ENCODE measurements at places on chromosomes 13 and 19.
A peak's percentile ranks its signal among the peaks of the same experiment; 100 is the strongest.

GRCh38 chr13:113005076-113005865, 36.3 kb downstream of the MCF2L start:
- no peak for DNase-seq

DNA sequence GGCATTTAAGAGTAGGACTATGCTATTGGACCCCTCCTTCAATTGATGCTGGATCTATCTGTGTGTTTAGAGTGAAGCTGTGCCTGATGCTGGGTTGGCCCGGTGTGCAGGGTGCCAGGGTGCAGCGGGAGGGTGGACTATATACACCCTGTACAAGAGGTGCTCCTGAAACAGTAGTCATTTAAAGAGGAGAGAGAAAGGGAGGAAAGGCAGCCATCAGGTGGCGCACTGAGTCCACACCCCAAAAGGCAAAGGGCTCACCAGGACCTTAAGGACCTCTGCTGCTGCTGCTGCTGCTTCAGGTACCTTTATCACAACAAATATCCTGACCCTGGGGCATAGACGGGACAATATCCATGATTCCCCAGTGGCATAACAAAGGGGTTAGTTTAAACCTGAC, 39.4 kb downstream of the ZNF136 start:
- peak; percentile 20 for DNase-seq

GRCh38 chr13:47256618-47257017, 359.8 kb upstream of the HTR2A start:
- no peak for DNase-seq

DNA sequence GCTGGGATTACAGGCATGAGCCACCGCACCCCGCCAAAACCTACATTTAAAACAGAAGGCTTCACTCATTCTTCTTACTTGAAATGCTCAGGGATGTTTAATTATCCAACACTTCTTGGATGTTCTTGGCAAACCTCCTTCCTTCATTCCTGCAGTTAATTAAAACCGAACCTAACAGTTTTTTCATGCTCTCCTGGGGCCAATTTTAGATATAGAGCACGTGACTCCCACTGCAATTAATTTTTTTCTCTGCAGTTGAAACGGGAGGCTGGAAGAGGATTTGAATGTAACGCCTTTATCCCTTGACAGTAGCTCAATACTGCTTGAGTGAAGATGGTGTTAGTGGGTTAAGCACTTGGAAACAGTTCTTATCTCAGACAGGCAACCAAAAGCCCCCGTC, 4.6 kb upstream of the ACTL9 start:
- DNase-seq = no peak

GRCh38 chr13:19085258-19085657, 96.4 kb downstream of the TUBA3C start:
- no peak for DNase-seq

- DNase-seq = no peak
Measured at GRCh38 chr19:27672309-27673047, 1540.5 kb downstream of the UQCRFS1 start.

DNA sequence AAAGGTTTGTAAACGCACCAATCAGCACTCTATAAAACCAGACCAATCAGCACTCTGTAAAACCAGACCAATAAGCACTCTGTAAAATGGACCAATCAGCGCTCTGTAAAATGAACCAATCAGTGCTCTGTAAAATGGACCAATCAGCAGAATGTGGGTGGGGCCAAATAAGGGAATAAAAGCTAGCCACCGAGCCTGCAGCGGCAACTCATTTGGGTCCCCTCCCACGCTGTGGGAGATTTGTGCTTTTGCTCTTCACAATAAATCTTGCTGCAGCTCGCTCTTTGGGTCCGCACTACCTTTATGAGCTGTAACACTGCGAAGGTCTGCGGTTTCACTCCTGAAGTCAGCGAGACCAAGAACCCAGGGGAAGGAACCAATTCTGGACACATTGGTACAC, 28.0 kb downstream of the ZNF175 start:
- DNase-seq = no peak

GRCh38 chr13:103238441-103238840, 172.2 kb upstream of the SLC10A2 start:
- no peak for DNase-seq

GRCh38 chr13:93539914-93540313, 313.3 kb downstream of the GPC6 start:
- DNase-seq = no peak

DNA sequence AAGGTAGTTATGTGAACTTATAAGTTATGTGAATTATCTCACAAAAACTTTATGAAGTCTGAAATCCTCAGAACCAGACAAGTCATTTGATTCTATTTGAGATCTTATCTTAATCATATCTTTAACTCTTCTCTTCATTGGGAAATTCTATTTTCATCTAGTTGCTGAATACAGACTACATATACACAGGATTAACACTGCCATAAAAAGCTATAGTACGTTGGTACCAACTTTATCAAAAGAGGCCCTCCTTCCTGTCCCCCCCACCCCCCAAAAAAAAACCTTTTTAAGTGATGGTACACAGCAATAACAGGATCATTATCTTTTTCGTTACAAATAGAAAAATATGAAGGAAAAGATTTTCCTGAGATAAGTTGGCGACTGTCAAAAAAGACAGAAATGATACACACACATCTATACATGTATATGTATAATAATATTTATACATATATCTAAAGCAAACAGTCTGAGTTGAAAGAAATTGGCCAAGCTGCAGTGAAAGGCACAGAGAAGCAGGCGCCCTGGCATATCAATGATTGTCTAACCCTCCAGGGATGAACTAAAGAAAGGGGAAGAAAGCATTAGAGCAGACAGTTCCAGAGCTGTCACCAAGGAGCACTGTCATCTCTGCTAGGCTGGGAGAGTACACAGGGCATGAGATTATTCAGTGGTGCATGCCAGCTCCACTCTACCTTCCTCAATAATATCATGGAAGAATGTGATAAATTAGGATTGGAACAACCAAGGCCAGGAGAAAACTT, 116.7 kb downstream of the KLF12 start:
- DNase-seq = no peak

GRCh38 chr13:46544208-46544607, 8.8 kb upstream of the LRCH1 start:
- DNase-seq = no peak

DNA sequence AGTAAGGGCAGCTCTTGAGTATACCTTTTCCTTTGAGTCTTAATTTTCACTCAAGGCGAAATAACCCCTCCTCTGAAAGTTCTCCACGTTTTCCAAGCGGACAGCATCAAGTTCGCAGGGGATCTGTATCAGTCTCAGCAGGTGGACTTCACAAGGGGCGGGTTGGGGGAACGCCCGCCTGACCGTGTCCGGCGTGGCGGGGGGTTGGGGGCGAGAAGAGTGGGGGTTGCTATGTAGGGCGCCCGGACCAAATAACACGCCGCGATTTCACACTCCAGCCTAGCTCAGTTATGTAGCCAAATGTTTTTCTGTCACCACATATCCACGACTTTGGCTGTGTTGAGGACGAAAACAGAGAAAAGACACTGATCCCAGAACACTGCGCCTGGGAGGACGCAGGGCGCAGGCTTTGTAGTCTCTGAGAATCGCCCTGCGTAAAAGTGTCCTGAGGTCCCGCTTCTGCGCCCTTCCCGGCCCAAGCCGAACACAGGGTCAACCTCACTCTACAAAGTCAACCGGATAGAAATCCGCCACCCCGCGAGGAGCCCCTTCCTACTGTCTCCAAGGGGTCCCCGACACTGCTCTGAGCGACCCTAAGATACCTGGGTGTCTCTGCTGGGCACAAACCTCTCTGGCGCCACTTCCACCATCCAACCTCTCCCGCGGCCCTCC, 524 bp downstream of the RUBCNL start:
- DNase-seq = no peak

DNA sequence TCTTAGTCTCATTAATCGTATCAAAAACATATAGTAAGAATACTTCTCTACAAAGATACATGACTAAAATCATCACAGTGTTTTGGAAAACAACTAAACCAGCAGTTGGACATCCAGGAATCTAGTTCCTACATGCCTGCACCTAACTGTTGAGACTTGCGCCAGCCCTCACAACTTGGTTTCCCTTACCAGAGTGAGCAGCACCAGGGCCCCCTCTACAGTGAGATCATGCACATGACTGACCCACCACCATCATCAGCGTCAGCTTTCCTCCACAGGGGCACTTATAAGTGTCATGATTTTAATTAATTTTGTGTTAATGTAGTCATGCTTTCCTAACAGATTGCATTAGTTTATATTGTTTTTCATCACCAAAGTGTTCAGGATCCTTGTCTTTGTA, 1322.0 kb downstream of the EFNB2 start:
- DNase-seq = no peak

DNA sequence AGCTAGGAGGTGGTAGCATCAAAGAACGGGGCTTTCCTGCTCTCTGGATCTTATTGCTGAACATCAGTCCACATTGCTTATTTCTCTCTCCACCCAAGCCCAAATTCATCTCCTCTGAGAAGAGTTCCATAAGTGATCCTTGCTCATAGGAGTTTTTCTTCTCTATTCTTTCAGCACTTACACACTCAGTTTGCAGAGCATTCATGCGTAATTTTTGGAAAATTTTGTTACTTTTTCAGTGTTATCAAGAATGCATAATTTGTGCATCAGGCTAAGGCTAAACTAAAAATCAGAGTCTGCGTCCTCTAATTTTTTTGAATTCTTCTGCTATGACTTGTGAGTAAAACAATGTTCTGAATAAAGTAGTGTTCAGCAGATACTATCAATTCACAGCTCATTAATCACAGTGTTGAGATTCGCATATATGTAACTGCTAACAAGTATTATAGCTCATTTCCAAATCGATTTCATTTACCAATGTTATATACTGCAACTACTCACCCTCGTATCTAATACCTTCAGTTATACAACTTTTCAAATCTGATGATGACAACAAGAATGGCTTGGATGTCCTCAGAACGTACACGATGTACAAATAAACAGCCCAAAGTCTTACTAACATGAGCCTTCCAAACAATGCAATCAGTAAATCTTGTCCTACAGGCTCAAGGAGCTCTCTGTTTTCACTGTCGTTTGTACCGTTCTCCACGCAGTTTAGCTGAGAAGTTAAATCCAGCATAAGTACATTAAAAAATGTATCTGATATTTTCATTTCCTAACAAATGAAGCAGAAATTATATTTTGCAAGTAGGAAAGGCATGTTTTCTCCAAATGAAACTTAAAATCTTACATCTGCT, 36.4 kb upstream of the STARD13 start:
- DNase-seq = no peak

DNA sequence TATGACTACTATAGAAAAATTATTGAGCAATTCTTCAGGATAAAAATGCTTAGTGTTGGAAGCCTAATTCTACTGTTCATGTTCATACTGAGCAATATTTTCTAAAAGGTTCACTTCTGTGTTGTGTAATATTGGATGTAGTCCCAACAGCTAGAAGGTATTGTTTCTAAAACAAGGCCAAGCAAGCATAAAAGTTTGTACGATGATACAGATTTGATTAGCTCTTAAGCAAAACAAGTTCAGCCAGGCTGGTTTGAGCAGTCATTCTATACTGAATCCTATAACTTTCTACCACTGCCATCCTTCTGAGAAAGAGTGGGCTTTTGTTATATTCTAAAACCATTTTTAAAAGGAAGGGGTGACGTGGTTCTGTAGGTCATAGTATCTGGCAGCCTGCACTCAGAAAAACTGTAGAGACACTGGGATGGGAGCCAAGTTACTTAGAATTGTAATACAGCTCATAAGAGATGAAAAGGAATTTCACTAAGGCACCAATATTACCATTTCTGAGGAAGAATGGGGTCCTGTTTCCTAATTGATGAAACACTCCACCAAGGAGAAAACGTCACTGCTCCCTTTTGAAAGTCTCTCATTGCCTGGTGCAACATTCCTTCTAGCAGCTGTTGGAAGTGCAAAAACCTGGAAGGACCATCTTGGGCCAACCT, 275.0 kb upstream of the DACH1 start:
- DNase-seq = no peak

DNA sequence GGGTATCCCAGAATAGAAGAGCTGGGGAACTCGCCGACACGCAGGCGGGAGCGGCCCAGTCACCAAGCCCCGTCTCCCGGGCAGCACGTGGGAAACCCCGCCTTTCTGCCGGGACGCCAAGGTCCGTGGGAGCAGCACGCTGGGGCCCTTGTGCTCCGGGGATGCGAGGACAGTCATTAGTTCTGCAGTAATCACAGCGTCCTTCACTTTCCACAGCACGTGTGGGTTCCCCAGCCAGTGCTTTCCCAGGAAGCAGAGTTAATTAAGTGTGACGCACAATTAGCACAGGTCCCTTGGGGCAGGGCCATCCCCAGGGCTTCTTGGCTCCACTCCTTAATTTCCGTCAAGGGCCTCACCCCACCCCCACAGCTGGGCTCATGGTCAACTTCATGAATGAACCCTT, 64.3 kb upstream of the C13orf46 start:
- DNase-seq = no peak

- no peak for DNase-seq
Measured at GRCh38 chr19:5903056-5903623, 450 bp downstream of the NDUFA11 start.

DNA sequence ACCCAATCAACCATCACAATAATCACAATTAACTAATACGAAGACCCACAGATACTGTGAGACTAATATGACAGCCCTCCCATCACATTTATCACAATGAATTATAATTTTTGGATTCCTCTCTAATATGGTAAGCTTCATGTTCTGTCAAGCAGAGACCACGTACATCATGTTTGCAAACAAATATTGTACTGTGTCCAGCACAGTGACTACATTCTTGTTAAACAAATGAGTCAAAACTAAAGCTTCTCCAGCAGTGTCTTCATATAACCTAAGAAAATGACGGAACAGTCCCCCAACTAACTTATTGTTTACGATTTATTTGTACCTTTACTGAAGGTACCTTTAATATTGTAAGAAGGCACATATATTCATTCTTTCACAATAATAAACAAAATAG, 292.6 kb downstream of the ENOX1 start:
- DNase-seq = no peak

DNA sequence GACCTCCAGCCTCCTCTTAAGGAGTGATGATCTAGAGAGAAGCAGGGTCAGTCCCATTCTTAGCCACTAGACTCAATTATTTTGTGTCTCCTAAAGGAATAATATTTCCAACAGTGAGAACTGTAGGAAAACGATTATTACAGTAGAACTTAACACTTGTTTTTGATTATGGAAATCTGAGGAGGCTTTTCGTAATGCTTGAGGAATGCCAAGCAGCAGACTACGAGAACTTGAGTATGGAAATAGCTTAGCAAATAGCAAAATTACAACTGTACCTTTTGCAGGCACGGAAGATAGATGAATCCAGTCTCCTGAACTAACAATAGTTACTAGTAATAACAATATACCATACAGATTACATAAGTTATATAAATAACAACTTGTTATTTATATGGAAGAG, 12.2 kb downstream of the BRD4 start:
- no peak for DNase-seq

- no peak for DNase-seq
Measured at GRCh38 chr19:835210-835810, 5.5 kb upstream of the PRTN3 start.

GRCh38 chr13:91704398-91704797, 306.0 kb downstream of the GPC5 start:
- DNase-seq = no peak

DNA sequence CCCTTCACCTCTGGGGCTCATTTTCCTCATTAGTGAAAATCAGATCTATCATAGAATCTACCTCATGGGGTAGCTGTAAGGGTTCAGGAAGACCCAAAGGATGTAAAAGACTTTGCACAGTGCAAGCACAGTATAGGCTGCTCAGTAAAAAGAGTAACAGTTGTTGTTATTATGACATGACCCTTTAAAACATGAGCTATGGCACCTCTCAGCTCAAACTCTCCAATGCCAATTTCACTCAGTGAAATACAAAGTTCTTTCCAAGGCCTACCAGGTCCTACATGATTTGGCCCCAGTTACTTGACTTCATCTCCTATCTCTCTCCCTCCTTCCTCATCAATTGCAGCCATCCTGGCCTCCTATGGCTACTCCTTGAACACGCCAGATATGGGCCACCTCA, 4.9 kb downstream of the SMG9 start:
- DNase-seq = no peak
